ENCODE measurements at places on chromosomes 5 and 9.

GRCh38 chr9:74666625-74667316 lies 169.6 kb downstream of the RORB start:
- no peak for DNase-seq

- no peak for DNase-seq
Measured at GRCh38 chr9:116482740-116483139, 204.4 kb upstream of the TRIM32 start.

DNA sequence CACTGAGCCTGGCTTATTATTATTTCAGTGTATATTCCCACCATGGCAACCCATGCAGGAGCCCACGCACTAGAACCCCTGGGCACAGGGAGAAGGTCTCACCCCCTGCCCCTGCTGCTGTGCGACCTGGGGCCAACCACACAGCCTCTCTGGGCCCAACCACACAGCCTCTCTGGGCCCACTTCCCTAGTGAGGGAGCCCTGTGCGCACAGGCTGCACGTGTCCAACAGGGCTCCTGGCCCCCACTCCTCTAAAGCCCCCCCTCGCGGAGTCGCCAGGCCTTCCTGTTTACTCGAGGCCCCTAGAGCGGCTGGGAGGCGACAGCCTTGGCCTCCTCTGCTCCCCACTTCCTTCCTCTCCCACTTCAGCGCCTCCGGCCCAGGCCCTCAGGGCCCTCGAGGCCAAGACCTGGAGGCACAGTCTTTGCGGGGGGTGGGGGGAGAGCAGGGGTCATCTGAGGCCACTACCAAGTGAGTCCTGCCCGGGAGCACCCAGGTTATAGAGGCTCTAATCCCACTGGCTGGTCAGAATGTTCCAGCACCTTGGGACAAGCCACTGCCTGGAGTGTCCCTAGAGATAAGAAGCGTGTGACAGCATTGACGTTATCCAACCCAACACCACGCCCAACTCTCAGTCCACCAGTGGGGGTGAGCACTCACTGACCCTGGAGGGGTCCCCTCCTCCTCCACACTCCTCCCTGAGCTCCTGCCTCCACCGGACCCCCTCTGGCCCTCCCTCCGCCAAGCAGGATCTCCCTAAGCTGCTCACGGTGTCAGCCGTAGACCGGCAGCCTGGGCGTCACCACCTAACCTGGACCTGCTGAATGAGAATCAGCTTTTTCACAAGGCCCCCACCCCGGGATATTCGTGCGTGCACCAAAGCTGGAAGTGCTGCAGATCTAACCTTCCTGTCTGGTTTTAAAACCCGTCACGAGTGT lies 7.9 kb upstream of the ENG start:
- DNase-seq = no peak

DNA sequence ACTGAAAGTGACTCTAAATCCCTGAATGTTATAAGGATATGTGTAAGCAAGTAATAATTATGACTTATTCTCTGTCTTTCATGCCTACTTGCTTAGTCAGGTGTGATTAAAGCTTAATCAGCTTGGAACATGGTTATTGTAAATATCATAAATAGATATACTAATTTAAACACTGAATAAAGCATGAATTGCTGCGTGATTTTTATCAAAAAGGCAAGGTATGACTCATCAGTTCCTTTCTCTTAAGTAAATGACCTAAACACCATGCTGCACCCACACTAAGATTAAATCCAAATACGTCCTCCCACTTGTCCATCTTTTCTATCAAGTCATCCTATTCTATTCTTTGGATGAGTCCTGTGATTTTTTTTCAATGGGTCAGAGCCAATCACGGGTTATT lies 124.6 kb upstream of the MTAP start:
- no peak for DNase-seq

- no peak for DNase-seq
Measured at GRCh38 chr5:368183-369084, 46.9 kb downstream of the AHRR start.

GRCh38 chr5:134123360-134123759 lies 8.9 kb downstream of the TCF7 start:
- no peak for DNase-seq

DNA sequence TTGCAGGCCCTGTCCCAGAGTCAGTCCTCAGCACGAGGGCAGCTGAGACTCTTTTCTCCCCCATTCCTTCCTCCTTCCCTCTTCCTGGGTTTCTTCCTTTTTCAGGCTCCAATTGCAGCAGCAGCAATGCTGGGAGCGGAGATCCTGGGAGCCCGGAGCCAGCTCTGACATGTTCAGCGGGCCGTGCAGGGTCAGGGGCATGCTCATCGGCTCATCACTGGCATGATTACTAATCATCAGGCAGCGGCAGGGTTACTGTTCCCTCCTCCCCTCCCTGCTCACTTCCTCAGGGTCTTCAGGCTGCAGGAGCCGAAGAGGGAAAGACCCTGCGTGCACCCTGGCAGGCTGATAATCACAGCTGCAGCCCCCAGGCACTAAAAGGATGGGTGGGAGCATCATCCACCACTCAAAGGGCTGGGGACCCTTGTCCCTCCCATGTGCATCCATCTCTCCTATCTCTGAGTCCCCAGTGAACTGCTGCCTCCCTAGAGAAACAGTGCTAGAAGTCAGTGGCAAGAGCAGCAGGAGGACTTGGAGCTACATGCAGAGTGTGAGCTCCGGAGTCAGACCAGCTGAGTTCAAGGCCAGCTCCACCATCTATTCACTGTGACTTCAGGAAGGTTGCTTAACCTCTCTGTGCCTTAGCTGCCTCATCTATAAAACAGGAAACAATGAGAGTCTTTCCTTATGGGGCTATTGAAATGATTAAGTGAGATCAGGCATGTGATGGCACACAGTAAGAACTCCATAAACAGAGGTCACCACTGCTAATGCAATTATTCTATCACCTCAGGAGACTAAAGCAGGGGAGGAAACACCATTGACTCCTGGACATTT lies 7.8 kb upstream of the KCNIP1 start:
- DNase-seq = no peak

DNA sequence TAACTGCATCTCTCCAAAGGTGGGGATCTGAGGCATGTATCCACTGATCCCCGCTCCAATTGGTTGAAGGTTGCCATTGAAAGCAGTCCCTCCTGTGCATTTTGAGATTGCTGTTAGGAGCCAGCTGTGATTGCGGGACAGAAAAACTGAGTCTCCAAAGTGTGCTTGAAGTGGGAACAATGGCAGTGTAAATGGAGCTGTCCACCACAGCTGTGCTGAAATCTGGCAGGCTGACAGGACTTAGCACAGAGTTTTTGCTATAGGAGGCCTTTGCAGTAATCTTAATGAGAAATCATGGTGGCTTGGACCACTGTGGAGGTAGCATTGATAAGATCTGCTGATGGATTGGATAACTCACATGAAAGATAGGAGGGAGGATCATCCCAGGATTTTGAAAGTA lies 3.3 kb downstream of the RNF20 start:
- DNase-seq = no peak

- no peak for DNase-seq
Measured at GRCh38 chr5:91983869-91984268, 600.8 kb upstream of the ARRDC3 start.

DNA sequence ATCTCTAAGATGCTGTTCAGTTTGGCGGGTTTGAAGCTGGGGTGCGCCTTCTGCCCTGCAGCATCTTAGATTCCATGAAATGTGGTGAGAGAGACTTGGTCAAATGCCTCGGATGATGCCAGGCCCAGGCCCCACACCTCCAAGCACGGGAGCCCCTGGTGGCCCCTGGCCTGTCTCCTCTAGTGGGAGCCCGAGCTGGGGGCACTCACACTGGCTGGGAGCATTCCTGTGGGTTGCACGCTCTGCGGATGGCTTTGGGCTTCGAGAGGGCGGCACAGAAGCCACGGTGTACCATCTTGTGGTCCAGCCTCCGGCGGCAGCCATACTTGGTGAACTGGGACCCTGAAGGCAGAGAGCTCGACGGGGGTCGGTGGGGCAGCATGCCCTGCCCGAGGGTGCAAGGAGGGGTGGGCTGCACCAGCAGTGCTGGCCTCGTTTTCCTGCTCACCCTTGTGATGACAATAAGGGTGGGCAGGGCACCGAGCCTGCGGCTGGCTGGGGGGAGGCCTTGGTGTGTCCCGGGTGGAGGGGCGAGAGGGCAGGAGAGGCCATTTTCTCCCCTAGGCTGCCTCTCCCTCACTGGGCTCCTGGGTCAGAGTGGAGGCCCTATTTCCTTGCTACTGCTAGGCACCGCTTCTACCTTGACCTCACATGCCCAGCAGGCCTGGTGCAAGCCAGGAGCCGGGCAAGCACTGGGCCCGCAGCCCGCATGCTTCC lies 65.8 kb downstream of the ZNF354C start:
- no peak for DNase-seq

DNA sequence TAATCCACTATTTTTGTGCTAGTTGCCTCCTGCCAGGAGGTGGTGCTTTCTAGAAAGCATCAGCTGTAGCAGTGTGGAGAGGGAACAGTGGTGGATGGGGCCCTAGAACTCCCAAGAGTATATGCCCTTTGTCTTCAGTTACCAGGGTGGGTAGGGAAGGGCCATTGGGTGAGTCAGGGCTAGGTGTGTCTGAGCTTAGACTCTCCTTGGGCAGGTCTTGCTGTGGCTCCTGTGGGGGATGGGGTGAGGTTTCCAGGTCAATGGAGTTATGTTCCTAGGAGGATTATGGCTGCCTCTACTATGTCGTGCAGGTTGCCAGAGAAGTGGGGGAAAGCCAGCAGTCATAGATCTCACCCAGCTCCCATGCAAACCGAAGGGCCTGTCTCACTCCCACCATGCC lies 11.3 kb upstream of the ADAMTS12 start:
- no peak for DNase-seq

- DNase-seq = no peak
Measured at GRCh38 chr5:127934791-127935256, 148.7 kb upstream of the SLC12A2 start.

DNA sequence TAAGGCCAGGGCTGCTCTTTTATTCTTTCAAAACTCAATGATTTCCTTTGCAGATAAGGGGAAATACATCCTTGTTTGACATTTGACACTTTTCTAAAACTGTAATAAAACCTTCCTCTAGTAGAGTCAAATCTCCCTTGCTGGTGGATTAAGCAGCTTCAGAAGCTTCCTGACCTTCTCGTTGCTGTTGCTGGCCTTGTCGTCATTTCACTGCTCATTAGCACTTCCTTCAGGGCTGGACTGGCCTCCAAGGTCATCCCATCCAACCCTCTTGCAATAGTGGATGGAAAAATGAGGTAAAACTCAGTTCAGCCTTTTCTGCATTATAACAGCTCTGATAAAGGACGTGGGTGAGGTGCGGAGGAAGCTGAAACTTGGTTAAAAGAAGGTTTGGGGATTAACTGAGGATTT lies 1.1 kb upstream of the ADAMTSL1 start:
- DNase-seq = no peak

DNA sequence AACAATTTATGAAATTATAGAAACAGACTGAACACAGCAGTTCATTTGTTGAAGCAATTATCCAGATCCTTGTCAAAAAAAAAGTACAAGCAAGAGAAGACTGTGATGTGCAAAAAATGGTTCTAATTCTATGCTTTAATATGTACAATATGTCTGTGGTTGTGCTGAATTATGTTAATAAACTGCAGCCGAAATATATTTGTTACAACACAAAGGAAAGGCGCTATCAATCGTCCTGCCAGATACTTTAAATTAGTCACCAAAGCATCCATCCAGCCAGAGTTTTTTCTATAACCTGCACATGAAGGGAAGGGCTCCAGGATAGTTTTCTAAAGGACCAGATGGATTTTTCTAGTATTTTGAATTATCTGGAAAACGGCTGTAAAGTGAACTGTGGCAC lies 259.5 kb downstream of the BNC2 start:
- no peak for DNase-seq

- DNase-seq = no peak
Measured at GRCh38 chr5:95590880-95591279, 29.0 kb upstream of the GPR150 start.

DNA sequence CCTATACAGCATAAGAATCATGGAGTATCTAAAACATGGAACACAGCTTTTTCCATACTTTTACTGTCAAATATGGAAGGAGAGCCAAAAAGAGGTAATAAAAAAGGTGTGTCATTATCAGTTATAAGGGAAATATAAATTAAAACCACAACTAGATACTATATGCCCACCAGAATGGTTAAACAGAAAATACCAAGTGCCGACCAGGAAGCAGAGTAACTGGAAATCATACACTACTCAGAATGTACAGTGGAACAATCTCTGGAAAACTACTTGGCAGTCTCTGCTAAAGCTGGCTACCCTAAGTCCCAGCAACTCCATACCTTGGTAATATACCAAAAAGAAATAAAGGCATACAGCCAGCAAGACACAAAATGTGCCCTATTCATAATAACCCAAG lies 2.4 kb downstream of the PAIP1 start:
- no peak for DNase-seq

- DNase-seq = no peak
Measured at GRCh38 chr9:108836781-108837180, 19.0 kb downstream of the ACTL7B start.

DNA sequence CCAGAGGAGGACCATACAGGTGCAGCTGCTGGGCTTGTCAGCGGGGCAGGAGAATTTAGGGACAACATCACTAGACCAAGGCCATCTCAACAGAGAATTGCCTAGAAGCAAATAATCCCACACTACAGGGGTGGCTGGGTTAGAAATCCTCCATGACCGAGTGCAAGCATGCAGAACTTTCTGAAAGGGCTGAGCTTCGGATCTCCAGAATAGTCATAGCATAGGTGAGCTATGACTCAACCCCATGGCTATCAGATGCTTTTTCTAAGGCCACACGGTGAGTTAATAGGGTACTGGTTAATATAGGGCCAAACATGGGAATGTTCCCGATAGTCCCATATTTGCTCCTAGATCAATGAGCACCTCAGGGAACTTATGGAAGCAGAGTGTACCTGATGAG lies 4.2 kb downstream of the KCNIP1 start:
- no peak for DNase-seq

DNA sequence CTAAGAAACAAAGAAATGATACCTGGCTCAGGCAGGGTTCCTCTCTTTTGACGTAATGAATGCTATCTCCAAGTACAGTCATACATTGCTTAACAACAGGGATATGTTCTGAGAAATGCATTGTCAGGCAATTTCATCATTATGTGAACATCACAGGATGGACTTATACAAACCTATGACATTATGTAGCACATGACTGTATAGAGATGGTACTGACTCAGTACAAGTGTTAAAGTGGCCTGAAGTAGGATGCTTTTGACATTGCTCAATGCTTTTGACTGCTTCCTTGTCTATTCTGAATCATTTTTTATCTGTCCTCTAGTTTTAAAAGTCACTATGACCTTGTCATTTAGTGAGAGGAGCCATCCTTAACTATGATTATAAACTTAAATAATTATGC lies 147.6 kb downstream of the NR2F1-AS1 start:
- no peak for DNase-seq

- no peak for DNase-seq
Measured at GRCh38 chr5:13591621-13592020, 352.9 kb downstream of the DNAH5 start.

GRCh38 chr5:97635553-97635952 lies 452.5 kb upstream of the RIOK2 start:
- DNase-seq = no peak

- no peak for DNase-seq
Measured at GRCh38 chr5:113296676-113297075, 138.1 kb downstream of the TSSK1B start.

All from SIG-M5 (cell line).